ENCODE measurements at places on chromosomes 6 and 20. TPM values are rescaled to one million over a fixed set of nuclear protein-coding genes. Genes with fewer than 3 reads are reported as not detected.
A peak's percentile ranks its signal among the peaks of the same experiment; 100 is the strongest.

GRCh38 chr6:111205502-111205901, 118.2 kb downstream of the SLC16A10 start:
- DNase-seq, result no peak

- DNase-seq, result no peak
Observed at GRCh38 chr20:47438464-47439381, 63.0 kb upstream of the NCOA3 start.

GRCh38 chr20:3090565-3090964, 6.0 kb upstream of the AVP start:
- no peak for DNase-seq

DNA sequence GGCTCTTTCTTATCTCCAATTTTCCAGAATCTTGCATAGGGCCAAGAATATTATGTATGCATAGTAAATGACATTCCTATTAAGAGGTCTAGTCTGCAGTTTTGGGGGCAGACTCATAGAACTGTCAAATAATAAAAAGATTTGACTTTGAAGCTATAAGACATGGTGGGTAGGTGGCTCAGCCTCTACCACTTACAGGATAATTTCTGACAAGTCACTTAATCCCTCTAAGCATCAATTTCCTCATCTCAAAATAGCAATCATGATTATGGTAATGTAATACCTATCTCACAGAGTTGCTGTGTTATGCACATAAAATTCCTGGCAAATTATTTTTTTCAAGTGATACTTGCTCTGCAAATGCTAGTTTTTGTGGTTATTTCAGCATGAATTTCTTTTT, 329.1 kb downstream of the PLCB1 start:
- no peak for DNase-seq

DNA sequence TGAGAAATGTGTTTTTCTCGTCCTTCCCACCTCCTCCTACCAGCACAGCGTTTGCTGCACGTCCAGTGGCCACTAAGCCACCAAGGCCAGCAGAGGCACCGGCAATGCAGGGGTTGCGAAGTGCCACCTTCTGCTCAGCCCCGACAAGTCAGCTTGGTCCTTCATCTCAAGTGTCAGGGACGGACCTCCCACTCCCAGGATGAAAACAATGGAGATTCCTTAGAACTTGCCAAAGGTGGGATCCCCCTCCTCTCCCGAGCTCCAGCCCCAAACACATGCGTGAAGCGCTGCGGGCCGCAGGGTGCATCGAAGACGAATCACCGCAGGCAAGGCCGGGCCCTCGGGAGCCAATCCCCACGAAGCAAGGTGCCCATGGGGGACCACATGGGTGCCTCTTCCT, 60.8 kb downstream of the WDR27 start:
- DNase-seq, result no peak

Gene BTNL2
- not detected for total RNA-seq

GRCh38 chr20:15814360-15814759, 758.9 kb downstream of the KIF16B start:
- DNase-seq, result no peak

DNA sequence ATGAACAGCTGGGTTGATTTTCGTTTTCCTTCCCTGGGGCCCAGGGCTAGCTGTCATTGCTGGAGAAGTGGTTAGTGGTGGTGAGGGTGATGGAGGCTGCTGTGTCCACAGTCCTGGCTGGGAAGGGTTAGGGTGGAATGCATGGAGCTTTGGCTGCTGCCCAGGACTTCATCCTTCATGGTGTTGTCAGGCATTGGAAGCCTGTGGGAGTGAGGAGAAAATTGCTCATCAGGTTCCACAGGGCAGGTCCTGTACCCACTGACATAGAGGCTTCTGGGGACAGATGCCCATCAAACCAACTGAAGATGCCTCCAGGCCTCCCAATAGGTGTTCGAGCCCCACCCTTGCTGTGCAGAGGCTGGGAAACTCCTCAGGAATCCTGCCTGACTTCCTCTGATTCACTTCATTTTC, 262.4 kb upstream of the SUPT3H start:
- no peak for DNase-seq

DNA sequence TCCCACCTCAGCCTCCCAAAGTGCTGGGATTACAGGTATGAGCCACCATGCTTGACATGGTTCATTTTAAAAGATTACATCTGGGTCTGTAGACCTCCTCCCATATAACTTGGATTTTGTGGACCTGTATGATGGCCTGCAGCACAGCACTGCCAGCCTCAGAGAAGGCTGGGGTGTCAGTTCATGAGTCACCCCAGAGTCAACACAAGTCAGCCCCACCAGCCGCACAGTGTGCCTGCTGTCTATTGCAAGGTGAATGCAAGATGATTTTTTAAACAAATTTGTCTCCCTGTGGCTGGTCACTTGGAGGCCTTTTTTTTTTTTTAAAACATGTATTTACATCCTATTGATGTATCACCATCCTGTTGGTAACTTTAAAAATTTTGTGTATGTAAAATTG, 76.7 kb downstream of the RREB1 start:
- no peak for DNase-seq

GRCh38 chr6:125798734-125799508, 8.2 kb downstream of the NCOA7 start:
- DNase-seq, result no peak

Gene ZC3H12D
- 0.99 TPM for total RNA-seq

DNA sequence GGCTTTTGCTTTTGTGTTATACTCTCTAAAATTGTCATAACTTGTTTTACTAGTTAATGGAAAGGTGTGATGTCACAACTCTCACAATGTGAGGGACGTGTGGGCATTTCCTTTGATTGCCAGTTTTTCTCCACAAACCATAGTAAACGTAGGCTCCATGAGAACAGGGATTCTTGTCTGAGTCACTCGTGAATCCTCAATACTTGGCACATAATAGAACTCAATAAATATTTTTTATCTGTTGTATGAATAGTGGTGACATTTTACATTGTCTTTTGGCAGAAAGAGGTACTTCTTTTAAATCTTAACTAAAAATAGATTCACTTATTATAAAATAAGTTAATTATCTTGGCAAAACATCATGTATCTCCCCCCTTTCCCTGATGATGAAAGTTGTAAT, 69.0 kb upstream of the CNKSR3 start:
- peak; percentile 64 for DNase-seq

- DNase-seq, result peak; percentile 31
Observed at GRCh38 chr6:24854077-24854666, 55.5 kb upstream of the ARMH2 start.

GRCh38 chr6:166620478-166621113, 6.5 kb downstream of the RPS6KA2 start:
- DNase-seq, result no peak

GRCh38 chr20:53837126-53837826, 233.1 kb downstream of the BCAS1 start:
- DNase-seq, result no peak

DNA sequence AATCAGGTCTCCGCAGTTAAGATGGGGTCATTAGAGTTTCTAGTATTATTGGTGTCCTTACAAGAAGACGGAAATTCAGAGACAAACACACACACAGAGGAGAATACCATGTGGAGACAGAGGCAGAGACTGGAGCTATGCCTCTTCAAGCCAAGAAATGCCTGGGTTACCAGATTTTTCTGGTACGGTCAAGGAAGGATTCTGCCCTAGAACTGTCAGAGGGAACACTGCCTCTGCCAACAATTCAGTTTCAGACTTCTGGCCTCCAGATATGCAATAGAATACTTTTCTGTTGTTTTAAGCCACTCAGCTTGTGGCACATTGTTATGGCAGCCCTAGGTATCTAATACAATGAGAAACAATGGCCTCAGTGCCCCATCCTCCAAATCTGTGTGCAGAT, 18.9 kb downstream of the TRMT6 start:
- no peak for DNase-seq

GRCh38 chr6:91267246-91267645, 680.4 kb upstream of the MAP3K7 start:
- no peak for DNase-seq

Data from skin of body (tissue), 3 donors.